CD4-positive, alpha-beta T cell treated with Interleukin-4 for 4 hours (primary cell): ENCODE measurements at places on chromosomes 11 and 22.

DNA sequence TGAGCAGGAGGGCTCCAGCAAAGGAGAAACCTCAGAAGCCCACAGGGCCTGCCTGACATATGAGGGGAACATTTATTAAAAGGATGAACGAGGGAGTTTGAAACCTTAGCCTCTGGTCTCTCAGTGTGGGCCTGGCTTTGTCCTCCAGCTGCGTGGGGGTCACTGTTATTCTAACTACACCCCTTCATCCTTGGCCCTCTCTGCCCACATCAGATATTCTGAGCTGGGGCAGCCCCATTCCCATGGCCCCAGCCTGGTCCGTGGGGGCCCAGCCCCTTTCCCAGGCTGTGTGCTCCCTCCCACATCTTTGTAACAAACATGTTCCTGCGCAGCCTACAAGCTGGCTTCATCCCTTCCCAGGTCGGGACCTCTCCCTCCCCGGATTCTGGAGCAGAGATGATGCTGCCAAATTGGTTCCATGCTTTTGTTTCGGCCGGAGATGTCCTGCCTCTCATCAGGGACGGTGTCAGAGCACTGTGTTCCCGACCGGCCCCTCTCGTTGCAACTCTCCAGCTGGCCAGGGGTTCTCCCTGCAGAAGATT lies 4.0 kb downstream of the FXYD6 start:
- DNase-seq, result no peak

DNA sequence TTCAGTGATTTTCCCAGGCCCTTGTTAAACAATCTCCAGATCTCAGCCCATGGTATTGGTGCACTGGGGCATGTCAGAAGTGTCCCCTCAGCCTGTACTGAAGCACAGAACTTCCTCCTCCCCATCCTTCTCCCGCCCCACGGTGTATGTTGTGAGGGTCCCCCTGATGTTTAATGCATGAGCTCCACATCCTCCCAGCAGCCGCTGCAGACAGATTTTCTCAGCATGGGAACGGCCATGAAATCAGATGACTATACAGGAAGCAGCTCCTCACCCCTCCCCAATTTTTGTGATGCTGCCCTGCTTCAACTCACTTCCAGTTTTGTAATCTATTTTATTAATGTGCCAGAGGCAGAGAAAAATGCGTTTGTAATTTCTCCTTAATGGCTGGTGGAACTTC lies 406.0 kb downstream of the MIAT start:
- DNase-seq, result no peak

DNA sequence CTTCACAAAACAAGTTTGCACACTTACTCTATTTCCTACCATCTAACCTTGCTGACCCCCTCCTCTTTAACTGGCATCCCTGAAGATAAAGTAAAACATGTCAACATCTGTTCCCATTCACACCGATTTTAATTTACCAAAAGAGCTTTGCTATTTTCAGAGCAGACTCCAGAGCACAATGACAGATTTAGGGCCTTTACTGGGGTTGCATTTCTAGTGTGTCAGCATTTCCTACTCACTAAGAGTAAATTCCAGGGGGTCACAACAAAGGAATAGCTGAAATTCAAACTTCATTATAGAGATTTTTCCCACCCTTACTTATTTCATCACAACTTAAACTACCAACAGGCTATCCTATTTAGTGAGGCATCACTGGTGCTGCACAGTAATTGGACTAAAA lies 60.8 kb downstream of the SOX6 start:
- DNase-seq, result no peak

- no peak for DNase-seq
Observed at GRCh38 chr11:73182824-73183321, 35.2 kb upstream of the P2RY2 start.

- no peak for DNase-seq
Observed at GRCh38 chr11:65355776-65356393, 1.3 kb downstream of the TIGD3 start.

- peak; percentile 21 for DNase-seq
Observed at GRCh38 chr11:70270877-70271648, 573 bp downstream of the PPFIA1 start.

DNA sequence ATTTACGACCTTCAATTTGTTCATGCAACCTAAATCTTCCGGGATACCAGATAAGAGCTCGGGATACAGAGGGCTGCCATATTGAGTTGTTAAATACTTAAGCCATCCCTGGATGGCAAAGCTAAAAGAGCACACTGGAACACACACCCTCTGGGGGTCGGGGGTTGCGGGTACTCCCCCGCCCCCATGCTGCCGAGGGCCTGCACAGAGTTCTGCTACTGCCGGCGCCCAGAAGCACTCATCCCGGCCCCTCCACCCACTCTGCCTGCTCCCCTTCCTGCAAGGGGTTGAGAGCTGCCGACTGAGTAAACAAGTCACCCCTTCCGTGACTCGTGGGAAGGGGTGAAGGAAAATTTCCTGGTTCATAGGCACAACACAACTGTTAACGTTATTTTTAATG lies 9.3 kb upstream of the MMP13 start:
- DNase-seq, result no peak

GRCh38 chr11:34055218-34056000 lies 3.9 kb downstream of the CAPRIN1 start:
- no peak for DNase-seq

DNA sequence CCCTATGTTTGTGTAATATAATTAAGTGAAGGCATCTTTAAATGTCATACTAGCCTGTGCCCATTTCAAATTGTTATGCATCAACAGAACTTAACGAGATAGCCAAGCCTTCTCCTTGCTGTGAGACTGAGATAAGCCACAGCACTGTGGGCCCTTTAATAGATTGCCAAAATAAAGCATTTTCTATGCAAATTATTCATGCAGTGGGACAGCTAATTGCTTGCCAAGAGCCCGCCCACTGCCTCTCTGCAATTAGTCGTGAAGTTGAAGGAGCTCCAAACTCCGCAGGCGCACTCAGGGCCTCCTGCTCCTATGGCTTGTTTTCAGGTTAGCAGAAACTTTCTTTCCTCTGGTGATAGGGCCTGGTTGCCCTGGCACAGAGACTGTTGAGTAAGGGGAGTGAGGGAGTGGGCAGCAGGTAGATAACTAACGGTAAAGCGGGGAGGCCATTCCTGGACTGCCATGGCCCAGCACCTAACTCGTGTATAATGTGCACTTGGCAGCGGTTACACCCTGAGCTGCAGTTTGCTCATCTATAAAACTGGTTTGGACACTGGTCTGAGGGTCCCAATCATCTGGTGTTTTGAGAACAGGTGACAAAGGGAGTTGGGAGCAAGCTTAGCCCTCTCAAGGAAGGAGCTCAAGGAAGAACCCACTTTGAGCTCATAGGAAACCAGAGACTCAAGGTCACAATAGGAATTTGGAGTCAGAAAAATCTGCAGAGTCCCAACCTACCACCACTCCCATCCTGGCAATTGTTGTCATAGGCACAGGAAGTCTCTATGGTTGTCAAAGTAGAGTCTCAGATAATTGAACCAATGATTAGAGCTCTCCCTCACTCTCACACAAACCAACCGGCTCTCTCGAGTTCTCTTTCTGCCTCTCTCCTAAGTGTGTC lies 33.9 kb upstream of the RIC3 start:
- DNase-seq, result no peak

DNA sequence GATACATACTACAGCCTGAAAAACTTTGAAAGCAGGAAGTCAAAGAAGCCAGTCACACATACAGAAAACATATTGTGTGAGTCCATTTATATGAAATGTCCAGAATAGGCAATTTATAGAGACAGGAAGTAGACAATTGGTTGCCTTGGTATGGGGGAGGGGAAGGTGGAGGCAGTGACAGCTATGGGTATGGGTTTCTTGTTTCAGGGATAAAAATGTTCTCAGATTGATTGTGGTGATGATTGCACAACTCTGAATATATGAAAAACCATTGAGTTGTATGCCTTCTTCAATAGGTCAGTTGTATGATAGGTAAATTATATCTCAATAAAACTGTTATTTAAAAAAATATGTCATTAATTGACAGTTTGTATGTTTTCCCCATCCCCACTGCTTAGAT lies 137.6 kb downstream of the SNX19 start:
- DNase-seq, result no peak

GRCh38 chr22:23263651-23264555 lies 83.6 kb downstream of the BCR start:
- DNase-seq, result peak; percentile 77

GRCh38 chr11:119376197-119376847 lies 5.2 kb downstream of the USP2 start:
- no peak for DNase-seq

DNA sequence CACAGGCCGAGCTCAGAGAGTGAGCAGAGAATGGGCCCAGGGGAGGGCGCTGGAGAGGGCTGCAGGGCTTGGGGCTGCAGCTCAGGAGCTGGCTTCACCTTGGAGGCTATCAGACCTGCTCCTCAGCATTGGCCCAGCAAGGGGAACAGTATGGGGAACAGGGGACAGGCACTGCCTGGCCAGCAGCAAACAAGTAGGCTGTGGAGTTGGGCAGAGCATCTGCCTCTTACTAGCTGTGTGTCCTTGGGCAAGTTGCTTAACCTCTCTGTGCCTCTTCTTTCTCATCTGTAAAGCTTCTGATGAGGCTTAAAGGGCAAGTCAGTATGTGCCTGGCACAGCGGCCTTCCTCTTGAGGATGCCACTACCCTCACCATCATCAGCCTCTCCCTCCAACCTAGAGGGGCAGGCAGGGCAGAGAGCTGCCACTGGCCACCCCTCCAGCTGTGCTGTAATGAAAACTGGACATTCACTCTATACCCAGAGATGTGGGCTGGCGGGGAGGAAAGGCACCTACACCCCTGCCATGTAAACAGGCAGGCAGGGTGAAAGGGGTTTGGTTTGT lies 7.5 kb upstream of the CDKN1C start:
- DNase-seq, result peak; percentile 36

- no peak for DNase-seq
Observed at GRCh38 chr11:111935317-111936039, 1.7 kb upstream of the DIXDC1 start.

DNA sequence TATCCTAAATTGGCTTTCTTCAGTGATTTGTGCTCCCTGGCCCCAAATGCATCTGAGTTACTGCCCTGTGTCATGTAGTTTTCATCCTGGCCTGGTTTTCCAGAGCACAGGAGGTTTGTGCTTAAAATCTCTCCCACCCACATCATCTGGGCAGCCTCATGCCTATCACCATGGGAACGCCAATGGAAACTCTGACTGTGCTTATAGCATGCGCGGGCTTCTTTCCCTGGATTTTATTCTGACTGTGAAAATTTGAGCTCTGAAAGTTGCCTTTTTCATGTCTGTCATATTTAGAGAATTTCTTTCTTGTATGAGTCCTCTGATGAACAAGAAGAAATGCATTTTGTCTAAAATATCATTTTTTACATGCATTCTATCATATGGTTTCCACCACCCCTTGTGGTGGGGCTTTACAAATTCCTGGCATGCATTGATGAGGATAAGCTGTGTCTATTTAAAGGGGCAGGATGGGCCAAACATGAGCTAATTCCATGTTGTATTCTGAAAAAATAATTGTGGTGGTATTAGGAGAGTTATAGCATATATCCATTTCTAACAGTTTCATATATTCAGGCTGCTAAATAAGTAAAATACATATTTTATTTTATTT lies 55.1 kb downstream of the IRAG1 start:
- DNase-seq, result no peak

DNA sequence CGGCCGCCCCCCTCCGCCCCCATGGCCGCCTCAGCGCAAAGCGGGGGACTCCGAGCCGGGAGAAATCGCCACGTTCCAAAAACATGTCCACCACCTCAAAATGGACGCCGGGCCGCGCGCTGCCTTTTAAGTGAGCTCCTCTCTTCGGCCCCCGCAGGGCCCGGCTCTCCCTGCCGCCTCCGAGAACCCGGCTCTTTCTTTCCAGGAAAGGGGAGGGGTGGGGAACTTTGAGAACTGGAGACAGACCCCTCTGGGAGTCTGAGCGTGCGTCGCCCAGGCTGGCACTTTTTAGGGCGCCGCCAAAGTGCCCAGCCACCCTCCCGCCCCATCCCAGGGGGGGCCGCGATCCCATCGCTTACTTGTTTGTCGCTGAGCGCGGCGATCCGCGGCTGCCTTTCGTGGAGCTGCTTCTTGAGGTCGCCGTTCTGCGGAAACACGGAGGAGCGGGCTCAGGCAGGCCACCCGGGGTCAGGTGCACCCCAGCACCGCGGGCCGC lies 1.6 kb downstream of the PHF21B start:
- no peak for DNase-seq

- DNase-seq, result no peak
Observed at GRCh38 chr11:68414496-68415221, 45.9 kb upstream of the PPP6R3 start.

DNA sequence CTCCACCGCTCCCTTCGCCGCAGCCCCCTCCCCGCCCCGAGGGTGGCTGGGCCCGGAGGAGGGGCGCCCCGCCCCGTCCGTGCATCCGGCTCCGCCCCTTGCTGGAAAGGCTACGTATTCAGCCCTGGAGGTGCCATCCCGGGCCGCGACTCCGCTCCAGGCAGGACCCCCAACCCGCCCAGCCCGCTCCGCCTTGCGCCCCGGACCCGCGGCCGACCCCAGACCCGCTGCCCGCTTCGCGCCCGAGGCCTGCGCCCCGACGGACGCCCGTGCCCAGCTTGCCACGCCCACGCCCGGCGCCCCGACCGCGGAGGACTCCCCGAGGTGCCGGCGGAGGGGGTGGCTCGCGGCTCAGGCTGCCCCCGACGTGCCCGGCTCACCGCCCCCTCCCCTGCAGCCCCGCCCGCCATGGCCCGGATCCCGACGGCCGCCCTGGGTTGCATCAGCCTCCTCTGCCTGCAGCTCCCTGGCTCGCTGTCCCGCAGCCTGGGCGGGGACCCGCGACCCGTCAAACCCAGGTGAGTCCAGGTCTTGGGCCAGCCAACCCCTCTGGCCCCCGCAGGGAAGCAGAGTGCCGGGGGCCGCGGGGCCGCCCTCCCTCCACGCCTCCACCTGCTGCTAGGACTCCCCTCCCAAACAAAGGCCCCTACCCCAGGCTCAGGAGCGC lies at the start of gene ADM2:
Gene ADM2, plus strand, starts transcription at position 104 of the 667 bp plus-strand sequence. Its CDS starts 305 bp downstream, at position 409.
- peak; percentile 47 for DNase-seq

GRCh38 chr11:80846979-80847378 lies 1406.1 kb upstream of the TENM4 start:
- no peak for DNase-seq

- DNase-seq, result no peak
Observed at GRCh38 chr11:76615950-76616349, 54.6 kb downstream of the LRRC32 start.

DNA sequence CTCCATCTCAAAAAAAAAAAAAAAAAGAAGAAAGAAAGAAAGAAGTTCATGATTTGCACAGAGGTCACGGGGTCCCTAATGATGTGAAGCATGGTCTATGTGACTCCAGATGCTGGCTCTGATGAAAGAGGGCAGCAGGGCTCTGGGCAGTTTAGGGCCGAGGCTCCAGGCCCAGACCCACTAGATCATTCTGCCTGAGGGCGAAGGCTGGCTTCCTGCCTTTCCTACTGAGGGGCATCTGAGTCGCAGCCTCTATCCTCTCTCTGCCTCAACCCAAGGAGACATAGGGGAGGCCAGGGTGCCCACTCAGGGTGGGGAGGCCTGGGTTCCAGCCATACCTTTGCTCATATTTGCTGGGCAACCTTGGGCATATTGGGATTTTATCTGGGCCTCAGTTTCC lies 4.8 kb downstream of the SLC35E4 start:
- DNase-seq, result no peak
